ENCODE measurements at places on chromosomes 3 and 15.

DNA sequence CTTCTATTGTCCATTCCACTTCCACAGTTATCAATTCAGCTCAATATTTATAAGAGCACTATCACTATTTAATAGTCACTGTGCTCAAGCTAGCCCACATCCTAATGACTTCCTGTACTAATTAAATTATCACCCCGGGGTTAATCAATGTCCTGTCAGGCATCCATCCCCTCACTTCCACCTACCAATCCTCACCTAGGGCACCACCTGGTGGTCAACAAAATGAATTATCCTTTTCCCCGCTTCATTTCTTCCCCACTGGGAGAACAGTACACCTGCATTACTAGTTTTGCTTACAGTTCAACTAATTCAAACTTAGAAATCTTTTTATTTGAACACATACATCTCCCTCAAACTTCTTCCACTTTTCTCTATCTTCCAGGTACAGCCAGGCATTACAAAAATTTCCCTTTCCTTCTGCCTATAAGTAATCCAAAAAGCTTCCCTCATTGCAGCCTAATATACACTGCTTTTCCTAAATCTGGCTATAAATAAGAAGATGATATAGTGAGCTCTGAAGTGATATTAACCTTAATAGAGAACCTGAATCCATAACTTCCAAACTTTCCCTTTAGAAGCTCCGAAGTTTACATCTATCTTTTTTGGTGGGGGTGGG is 68.5 kb downstream of the TMCC1 start:
- DNase-seq = no peak

DNA sequence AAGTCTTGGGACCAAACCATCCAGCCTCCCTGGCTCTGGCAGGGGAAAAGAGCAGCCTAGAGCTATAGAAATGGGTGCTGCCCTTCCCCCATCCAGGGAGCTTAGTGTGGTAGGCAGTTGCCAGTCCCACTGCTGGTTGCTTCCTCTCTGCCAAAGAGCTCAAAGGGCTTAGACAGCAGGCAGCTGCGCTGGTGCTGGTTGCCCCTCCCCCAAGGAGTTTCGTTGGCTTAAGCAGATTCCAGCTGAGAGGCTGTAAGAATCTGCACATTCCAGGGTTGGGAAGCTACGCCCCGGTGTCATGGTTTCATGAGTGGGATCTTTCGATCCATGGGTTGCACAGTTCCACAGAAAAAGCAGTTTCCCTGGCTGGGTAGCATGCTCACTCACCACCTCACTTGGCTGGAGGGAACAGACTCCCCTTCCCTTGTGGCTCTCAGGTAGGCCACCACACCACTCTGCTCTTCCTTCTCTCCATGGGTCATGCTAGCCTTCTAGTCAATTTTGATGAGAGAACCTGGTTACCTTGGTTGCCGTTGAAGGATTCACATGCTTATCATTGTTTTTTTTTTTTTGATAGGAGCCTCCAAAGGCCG is 195.1 kb downstream of the EPHA6 start:
- DNase-seq = no peak

GRCh38 chr3:183844606-183845005 is 19.2 kb upstream of the MAP6D1 start:
- DNase-seq = no peak

DNA sequence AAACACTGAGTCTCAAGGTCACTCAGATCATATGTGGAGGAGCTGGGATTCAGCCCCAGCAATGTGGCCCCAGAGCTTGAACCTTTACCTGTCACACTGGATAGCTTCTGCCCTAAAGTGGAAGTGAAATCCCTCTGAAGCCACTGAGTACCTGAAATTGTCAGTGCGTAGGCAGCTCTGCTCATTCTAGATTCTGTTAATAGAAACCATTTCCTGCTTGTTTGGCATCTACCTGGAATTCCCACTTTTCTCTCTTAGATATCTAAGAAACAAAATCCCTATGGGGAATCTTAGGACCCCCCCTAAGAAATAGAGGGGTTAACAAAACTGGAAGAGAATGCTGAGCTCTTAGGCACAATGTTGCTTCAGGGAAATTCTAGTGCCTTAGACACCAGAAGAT is 29.8 kb downstream of the FBXL22 start:
- no peak for DNase-seq

- DNase-seq = no peak
Observed at GRCh38 chr15:79179108-79179561, 88.6 kb upstream of the RASGRF1 start.

DNA sequence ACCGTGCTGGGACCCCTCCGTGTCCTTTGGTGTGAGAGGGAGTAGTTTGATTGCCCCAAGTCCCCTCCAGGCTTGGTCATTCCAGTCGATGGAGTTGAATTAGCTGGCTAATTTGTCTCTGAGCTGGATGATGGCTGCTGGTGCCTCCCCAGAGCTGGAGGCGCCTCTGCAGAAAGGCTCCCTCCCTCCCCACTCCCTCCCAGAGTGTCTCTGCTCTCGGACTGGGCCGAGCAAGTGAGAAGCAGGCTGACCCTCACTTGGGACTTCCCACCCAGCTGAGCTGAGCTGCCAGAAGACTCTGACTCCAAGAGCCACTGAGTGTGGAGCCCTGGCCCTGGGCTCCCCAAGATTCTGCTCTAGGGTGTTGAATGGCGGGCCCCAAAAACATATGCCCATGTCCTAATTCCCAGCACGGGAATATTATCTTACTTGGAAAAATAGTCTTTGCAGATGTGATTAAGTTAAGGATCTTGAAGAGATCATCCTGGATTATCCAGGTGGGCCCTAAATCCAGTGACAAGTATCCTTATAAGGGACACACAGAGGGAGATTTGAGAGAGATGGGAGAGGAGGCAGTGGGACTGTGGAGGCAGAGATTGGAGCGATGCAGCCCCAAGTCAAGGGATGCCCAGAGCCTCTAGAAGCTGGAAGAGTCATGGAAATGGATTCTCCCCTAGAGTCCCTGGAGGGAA is 60.7 kb upstream of the TLE3 start:
- DNase-seq = no peak

DNA sequence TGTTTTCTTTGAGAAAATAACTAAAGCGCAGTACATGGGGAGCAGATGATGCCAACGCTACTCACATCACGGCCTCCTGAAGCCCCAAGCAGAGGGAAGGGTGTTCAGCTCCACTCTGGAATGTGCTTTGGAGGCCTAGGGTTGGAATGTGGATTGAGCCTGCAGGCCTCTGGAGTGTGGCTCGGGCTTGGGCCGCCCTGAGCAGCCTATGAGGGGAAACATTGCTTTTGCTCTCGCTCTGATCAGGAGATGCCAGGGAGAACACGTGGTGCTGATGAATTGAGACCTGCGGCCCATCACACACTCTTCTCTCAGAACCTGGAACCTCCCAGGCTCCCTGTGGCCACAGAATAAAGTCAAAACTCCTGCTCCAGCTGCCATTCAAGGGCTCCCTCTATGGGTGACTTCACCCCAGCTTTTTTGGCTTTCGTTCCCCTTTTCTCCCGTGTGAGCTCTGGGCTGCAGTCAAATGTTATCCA is 23.3 kb downstream of the CCDC13 start:
- DNase-seq = no peak

DNA sequence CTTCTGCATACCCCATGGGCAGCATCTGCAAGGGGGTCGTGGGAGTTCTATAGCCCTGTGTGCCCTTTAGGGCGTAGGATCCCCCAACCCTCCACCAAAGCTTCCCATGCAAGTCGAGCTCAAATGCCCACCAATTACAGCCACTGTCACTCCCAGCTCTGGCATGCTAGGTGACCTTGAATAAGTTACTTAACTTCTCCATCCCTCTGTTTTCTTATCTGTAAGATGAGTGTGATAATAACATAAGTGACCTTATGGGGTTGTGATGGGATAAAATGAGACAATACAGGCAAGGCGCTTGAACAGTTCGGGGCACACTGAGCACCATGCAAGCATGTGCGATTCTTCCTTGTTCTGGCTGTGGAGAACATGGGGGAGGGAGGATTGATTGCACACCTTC is 74.8 kb upstream of the POMGNT2 start:
- no peak for DNase-seq

DNA sequence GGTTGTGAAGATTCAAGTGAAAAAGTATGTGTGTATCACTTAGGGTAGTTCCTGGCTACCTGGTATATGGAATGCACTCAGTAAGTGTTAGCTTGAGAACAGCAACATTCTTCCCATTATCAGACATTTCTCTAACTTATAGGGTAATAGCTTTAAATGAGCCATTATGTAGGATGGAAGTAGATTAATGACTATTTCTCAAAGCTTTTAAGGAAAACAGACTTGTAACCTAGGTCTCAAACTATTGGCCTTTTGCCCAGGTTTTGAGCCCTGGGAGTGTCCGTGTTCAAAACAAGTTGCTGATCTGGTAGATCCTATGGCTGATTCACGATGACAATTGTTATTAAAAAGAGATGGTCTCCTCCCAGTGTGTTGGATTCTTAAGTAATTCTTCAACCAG is 129.1 kb upstream of the UMPS start:
- no peak for DNase-seq

DNA sequence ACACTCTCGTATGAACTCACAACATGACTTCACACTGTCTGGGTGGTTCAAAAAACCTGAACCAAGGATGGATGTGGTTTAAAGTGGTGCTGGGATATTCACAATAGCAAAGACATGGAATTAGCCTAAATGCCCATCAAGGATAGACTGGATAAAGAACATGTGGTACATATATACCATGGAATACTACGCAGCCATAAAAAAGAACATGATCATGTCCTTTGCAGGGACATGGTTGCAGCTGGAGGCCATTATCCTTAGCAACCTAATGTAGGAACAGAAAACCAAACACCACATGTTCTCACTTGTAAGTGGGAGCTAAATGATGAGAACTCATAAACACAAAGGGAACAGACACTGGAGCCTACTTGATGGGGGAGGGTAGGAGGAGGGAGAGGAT is 3.3 kb upstream of the PRSS50 start:
- no peak for DNase-seq

- DNase-seq = no peak
Observed at GRCh38 chr3:567488-568185, 371.1 kb downstream of the CHL1 start.

DNA sequence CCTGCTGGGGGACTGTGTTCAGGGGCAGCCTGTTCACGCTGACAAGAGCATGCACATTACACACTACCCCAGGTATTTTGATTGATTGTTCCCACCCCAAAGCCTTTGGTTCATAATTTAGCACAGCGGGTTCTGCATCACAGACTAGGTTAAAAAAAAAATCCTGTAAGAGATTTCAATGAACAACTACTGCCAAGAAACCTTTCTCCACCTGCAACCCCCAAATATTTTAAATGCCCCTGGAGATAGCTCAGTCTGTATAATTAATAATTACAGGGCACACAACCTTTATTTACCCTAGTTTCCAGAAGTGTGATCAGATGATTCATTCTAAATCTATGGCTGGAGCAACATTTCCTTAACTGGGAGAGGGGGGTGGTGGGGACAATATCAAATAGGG is 87.6 kb downstream of the NR2F2 start:
- DNase-seq = no peak

- DNase-seq = no peak
Observed at GRCh38 chr3:183958226-183958625, 59.5 kb downstream of the ABCC5 start.

DNA sequence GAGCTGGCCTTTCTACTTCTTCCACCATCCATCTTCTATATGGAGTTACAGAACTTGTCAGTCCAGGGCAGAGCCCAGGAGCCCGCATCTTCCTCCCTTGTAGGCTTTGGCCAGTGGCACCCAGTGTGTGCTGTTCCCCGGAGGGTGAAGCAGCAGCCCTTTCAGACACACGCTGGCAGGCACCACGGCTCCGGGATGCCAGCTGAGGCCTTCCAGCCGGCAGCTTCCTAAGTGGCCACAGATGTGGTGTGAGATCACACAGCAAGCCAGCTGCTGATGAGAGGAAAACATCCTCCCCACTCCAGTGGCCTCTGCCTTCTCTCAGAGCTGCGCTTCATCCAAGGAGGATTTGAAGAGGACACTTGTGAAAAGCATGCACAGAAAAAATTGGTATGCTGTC is 24.1 kb downstream of the CRABP1 start:
- no peak for DNase-seq

DNA sequence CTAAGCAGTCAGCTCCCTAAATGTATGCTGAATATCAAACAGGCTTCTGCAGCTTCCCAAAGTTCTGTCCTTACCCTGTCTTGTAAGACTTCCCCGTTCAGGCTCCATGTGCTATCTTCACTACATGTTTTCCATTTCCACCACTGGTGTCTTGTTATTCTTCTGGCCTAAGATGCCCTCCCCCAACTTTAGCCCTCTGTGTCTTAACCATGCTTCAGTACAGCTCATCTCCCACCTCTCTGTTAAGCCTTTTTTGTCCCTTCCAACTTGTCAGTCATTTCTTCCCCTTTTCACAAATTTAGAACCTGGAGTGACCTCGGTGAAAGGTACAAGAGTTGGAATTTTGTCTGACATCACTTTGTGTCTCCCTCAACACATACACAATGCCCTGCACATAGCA is 151.7 kb upstream of the TBL1XR1 start:
- no peak for DNase-seq

- DNase-seq = no peak
Observed at GRCh38 chr3:110851736-110852135, 219.9 kb upstream of the NECTIN3 start.

- DNase-seq = no peak
Observed at GRCh38 chr3:13886593-13887129, 6.8 kb upstream of the WNT7A start.

DNA sequence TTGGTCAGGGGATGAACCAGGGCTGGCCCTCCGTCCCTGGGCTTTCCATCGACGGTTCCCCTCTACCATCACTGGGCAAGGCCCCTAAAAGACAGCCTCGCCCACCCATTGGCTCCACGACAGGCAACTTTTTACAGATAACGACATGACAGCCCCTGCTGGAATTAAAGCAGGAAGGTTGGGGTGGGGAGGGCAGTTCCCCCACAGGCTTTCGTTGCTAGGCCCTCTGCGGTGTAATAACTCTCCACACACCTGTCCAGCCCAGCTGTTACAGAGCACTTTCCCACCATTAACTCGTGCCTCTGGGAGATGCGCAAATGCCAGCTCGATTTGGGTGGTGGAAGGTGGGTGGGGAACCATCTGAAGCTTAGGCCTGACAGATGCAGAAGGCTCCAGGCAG is 264.2 kb upstream of the TLE3 start:
- DNase-seq = no peak

DNA sequence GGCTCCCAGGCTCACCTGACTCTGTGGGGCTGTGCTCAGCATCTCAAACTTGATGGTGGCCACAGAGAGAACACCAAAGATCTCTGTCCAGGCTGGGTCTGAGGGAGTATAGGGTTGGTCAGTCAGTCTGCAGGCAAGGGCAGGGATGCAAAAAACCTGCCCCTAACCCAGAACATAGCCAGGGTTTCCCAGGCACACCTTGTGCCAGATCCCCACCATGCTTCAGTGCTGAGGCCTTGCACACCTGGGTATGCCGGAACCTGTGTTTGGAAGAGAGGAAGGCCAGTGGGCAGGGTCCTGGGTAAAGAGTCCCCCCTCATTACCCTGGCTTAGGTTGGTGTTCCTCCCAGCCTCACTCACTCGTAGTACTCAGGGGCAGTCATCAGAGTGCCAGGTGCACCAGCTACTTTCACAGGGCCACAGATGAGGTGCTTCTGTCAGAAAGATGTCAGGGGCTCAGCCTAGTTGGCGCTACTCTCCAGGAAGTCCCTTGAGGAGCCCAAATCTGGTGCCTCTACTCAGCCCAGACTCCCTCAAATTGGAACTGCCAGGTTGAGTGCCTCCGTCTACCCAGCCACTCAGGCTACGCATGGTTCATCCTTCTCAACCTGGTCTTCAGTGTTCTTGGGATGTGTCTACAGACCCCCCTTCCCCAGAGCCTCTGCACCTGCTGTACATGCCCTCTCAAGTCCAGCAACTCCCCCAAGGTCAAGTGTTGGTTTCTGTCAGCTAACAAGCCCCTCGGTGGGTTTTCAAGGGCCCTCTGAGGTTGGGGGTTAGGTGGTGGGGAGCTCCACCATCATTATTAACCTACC is 1.8 kb downstream of the DALRD3 start:
- DNase-seq = no peak

- DNase-seq = no peak
Observed at GRCh38 chr3:20325563-20325962, 139.6 kb upstream of the SGO1 start.

Data from stimulated activated CD8-positive, alpha-beta memory T cell treated with anti-CD3 and anti-CD28 coated beads, Interleukin-7, amount 100 ng/mL, for 4 hours (primary cell).